Right ventricle myocardium inferior (tissue), 1 donor: ENCODE measurements at places on chromosomes 11 and 22. TPM values are rescaled to one million over a fixed set of nuclear protein-coding genes. Genes with fewer than 3 reads are reported as not detected.

- no peak for DNase-seq
Measured at GRCh38 chr11:37857726-37858125, 1259.7 kb upstream of the RAG2 start.

- no peak for DNase-seq
Measured at GRCh38 chr22:17924735-17925364, 99.5 kb downstream of the MICAL3 start.

- no peak for DNase-seq
Measured at GRCh38 chr11:1059759-1060158, 14.9 kb upstream of the MUC2 start.

DNA sequence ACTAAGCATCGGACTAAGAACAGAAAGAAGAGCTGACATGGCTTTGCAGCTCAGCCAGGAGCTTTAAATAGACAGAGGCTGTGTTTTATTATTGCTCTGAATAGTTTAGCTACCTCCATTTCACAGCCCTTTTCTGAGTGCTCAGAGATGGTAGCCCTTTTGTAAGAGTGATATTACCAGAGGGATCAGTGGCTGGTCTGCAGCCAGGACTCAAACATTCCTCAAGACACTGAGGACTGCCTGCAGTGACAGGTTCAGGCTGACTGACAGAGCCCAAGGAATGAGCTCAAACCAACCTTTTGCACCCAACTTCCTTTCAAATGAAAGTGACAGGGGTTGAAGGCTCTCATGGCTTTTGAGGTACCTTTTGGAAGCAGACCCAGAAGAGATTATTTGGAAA lies 189.0 kb downstream of the DDX10 start:
- DNase-seq: no peak

DNA sequence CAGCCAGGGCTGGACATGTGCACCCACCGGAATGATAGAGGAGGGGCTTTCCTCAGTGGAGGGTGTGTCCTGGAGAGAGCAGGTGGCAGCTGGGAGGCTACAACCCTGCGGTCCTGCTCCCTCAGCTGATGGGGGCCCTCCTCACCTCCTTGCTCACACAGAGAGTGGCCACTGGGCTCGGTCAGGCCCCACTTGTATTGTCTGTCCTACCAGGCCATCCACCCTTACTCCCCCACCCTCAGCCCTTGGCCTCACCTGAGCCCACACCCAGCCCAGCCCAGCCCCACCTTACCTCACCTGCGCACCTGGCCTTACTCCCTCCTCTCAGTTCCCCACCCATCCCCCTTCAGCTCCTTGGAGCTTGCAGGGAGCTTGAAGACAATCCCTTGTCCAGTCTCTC lies 3.1 kb downstream of the TRPM5 start:
- peak; percentile 63 for DNase-seq

- no peak for DNase-seq
Measured at GRCh38 chr11:6413791-6414201, 5.1 kb downstream of the APBB1 start.

The PRAME gene
- not detected for total RNA-seq

The FGF3 gene
- not detected for total RNA-seq

- no peak for DNase-seq
Measured at GRCh38 chr11:119754656-119755355, 25.8 kb upstream of the NECTIN1 start.

The TAGLN gene
- total RNA-seq: 122 TPM

- no peak for DNase-seq
Measured at GRCh38 chr11:117829369-117829725, 4.8 kb upstream of the FXYD2 start.

The SSTR3 gene
- not detected for total RNA-seq

The PPP1CA gene
- total RNA-seq: 112 TPM

DNA sequence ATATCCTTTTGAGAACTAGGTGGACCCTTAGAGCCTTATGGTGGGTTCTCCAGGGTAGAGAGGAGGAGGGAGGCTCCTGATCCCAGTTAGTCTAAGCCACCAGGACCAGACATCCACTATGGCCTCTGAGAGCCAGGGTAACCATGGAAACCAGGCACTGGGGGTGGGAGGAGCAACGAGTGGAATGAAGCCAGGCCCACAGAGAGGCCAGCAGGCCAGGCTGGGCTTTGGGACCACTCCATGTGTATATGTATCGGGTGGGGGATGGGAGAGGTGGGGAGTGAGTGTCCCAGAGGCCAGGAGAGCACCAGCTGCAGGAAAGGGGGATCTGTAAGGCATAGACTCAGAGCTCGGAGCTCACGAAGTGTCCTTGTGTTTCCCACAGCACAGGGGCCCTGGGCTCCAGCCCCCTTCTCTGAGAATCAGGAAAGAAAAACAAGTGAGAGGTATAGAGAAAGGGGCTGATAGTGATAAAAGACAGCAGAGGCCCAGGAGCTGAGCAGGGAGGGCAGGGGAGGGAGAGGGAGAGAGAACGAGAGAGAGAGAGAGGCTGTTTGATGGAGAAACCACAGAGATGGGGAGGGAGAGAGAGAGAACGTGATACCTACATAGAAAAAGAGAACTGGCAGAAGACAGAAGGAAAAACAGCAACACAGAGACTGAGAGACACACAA lies 15.5 kb upstream of the TSPAN18 start:
- no peak for DNase-seq

The SEC14L2 gene
- 0.65 TPM for total RNA-seq

- no peak for DNase-seq
Measured at GRCh38 chr22:36831206-36831605, 14.4 kb upstream of the PVALB start.
